ENCODE measurements at places on chromosomes 4 and X.

- DNase-seq = no peak
- H3K4me3 ChIP-seq = no peak overlapping the region
- H3K36me3 ChIP-seq = peaks cover 5% of the 10 kb centered on the region
These were observed 72.6 kb downstream of the SMARCA5 start for GRCh38 chr4:143586080-143586479.

- DNase-seq = no peak
- no peak overlapping the region for H3K4me3 ChIP-seq
- H3K27ac ChIP-seq = no peak overlapping the region
- no peaks in the 10 kb centered on the region for H3K36me3 ChIP-seq
- no peaks in the 10 kb centered on the region for H3K27me3 ChIP-seq
- no peaks in the 10 kb centered on the region for H3K4me1 ChIP-seq
These were observed 225.1 kb upstream of the CENPE start for GRCh38 chr4:103423261-103423660.

GRCh38 chr4:155678011-155678410, 11.4 kb downstream of the GUCY1A1 start:
- no peak overlapping the region for H3K4me3 ChIP-seq
- H3K36me3 ChIP-seq = no peaks in the 10 kb centered on the region
- no peaks in the 10 kb centered on the region for H3K4me1 ChIP-seq
- H3K27me3 ChIP-seq = peaks cover 11% of the 10 kb centered on the region
- H3K27ac ChIP-seq = no peak overlapping the region
- DNase-seq = no peak

- H3K27ac ChIP-seq = no peak overlapping the region
- no peaks in the 10 kb centered on the region for H3K4me1 ChIP-seq
- H3K27me3 ChIP-seq = no peaks in the 10 kb centered on the region
- no peak for DNase-seq
These were observed 226.0 kb downstream of the DKK2 start for GRCh38 chr4:106810122-106810521.

DNA sequence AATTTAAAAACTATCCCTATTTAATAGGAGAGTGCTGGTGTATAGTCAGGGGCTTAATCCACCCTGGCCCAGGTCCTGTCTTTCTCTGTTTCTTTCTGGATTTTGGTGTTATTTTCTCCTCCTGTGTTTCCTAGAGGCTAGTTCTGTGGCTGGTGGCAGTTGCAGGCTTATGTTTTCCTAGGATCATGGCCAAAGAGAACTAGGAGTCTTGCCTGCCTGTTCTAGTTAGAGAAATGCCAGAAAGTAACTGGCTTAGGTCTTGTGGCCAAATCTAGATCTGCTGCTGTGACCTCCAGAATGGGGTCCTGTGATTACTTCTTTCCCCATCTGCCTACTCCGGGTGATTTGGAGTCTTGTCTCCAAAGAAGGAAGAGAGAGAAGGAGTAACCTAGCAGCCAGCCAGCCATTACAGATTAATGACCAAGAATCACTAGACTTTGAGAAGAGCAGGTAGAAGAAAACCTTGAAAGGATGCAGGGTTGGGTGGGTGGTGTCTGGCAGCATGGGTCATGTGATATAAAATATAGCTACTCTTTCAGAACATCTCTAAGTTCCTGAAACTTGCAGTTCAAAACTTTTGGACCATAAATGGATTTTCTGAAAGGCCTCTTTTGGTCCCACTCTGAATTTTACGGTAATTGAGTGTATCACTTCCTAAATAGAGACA, 117.9 kb downstream of the STIM2 start:
- H3K27ac ChIP-seq = no peak overlapping the region
- DNase-seq = no peak
- H3K36me3 ChIP-seq = peaks cover 8% of the 10 kb centered on the region

DNA sequence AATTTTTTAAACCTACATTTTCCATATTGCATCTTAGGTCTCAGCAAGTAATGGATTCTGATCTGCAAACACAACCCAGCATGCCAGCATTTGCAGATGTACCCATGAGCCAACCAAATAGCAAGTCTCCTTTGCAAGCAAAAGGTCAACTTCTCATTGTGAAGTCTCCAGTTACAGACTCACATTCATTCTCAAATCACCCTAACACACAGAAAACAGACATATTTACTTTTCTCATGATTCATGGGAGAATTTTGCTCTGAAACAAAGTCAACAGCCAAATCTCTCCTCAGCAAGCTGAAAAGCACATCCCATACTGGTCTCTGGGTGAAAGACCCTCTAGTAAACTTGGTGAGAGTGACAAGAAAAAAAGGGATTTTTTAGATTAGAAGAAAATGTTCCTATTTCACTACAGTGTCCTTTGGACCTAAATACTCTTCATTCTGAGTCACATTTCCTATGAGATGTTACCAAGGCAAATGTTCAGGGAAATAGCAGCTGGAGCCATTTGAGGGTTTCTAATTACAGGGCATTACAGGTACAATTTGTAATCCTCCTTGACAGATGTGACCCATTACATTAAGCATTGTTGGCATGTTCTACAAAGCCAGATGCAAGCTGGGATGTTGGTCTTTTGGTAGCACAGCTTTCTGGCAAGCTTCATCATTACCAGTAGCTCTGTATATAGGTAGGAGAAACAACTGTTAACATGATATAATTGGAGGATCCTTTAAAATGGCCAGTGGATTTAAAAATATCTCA, 383.3 kb downstream of the SMARCA1 start:
- no peaks in the 10 kb centered on the region for H3K27me3 ChIP-seq
- no peak overlapping the region for H3K27ac ChIP-seq
- no peaks in the 10 kb centered on the region for H3K36me3 ChIP-seq
- no peak for DNase-seq
- no peak overlapping the region for H3K4me3 ChIP-seq
- no peaks in the 10 kb centered on the region for H3K4me1 ChIP-seq

GRCh38 chr4:53490161-53490956, 100.9 kb downstream of the LNX1 start:
- H3K27ac ChIP-seq = no peak overlapping the region
- no peaks in the 10 kb centered on the region for H3K4me1 ChIP-seq
- no peak for DNase-seq
- no peak overlapping the region for H3K4me3 ChIP-seq
- no peaks in the 10 kb centered on the region for H3K36me3 ChIP-seq

DNA sequence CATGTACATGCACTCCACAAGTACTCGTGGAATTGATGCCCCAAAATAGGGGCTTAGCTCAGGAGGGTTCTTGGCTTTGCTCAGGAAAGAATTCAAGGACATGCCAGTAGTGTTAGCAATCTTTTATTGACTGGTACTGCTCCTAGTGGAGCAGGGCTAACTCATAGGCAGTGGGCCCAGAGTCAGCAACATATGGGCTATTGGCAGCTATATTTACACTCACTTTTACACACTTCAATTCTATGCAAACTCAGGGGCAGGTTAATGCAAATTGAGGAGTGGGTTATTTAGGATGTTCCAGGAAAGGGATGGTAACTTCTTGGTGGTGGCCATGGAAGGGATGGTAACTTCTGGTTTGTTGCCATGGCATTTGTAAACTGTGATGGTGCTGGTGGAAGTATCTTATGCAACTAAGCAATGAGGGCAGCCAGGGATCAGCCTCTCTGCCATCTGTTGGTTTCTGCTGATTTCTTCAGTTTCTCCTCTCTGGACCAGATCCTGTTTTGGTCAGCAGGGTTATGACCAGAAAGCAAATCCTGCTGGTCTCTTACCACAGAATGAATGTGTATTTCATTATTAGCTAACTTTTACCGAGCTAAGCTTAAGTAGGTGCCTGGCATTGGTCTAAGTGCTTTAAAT, 69.2 kb upstream of the FAT1 start:
- H3K36me3 ChIP-seq = no peaks in the 10 kb centered on the region
- H3K27me3 ChIP-seq = no peaks in the 10 kb centered on the region
- no peak for DNase-seq
- H3K27ac ChIP-seq = no peak overlapping the region

DNA sequence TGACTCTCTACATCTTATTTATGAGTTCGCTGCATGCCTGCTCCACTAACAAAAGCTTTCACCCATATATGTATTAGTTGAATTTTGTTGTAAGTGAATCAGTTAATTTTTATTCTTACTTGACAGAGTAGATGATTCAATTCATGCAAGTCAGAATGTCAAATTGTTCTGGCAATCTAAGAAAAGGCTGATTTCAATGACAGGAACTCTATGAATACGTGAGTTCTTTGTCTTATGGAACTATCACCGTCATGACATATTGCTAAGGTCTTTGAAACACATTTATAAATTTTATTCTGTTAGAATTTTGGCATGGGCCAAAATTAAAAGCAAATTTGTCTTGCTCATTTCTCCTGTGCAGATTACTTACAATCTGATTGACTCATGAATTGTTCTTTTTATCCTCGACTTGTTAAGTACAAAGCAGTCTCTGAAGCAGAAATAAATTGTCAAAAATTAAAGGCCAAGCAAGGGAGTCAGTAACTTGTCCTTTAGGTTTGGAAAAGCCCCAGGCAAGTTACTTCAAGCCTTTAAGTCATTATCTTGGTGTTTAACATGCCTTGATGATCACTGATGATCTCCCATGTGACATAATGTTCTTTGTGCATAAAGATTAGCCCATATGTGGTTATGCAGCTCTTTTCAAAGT, 89.0 kb upstream of the GC start:
- H3K4me3 ChIP-seq = no peak overlapping the region
- H3K36me3 ChIP-seq = no peaks in the 10 kb centered on the region
- H3K27ac ChIP-seq = no peak overlapping the region
- H3K27me3 ChIP-seq = no peaks in the 10 kb centered on the region
- H3K4me1 ChIP-seq = no peaks in the 10 kb centered on the region

DNA sequence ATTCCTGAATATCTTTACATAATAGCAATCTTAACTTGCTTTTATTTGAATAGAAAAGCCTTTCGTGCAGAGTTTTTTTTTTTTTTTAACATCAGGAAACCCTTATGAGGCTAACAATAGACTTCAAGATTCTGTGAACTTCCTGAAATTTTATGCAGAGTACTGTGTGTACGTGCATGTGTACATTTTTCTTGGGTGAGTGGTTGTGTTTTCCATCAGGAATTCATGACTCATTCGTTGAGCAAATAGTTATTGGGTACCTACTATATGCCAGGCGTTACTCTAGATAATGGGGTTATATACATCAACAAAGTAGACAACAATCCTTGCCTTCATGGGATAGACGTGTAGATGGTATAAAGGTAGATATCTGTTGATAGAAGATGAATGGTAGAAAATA, 59.1 kb downstream of the MRPL1 start:
- no peak overlapping the region for H3K4me3 ChIP-seq
- no peak for DNase-seq
- no peak overlapping the region for H3K27ac ChIP-seq
- peaks cover 43% of the 10 kb centered on the region for H3K36me3 ChIP-seq
- no peaks in the 10 kb centered on the region for H3K27me3 ChIP-seq

DNA sequence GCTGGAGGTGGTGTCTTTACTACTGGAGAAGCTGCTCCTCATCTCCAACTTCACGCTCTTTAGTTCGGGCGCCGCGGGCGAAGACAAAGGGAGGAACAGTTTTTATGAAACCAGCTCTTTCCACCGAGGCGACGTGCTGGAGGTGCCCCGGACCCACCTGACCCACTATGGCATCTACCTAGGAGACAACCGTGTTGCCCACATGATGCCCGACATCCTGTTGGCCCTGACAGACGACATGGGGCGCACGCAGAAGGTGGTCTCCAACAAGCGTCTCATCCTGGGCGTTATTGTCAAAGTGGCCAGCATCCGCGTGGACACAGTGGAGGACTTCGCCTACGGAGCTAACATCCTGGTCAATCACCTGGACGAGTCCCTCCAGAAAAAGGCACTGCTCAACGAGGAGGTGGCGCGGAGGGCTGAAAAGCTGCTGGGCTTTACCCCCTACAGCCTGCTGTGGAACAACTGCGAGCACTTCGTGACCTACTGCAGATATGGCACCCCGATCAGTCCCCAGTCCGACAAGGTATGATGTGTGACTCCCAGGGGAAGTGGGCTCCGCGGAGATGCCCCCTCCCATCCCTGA, 634 bp downstream of the LRAT start:
- H3K36me3 ChIP-seq = no peaks in the 10 kb centered on the region
- peaks cover 13% of the 10 kb centered on the region for H3K4me1 ChIP-seq
- no peak overlapping the region for H3K27ac ChIP-seq
- no peak for DNase-seq
- H3K27me3 ChIP-seq = peaks cover 60% of the 10 kb centered on the region
- H3K4me3 ChIP-seq = peak overlapping the region; percentile 77

GRCh38 chrX:64739792-64740378, 236.4 kb downstream of the ZC4H2 start:
- H3K27ac ChIP-seq = no peak overlapping the region
- DNase-seq = no peak
- H3K4me1 ChIP-seq = no peaks in the 10 kb centered on the region
- no peaks in the 10 kb centered on the region for H3K27me3 ChIP-seq

GRCh38 chrX:54223581-54223980, 40.5 kb upstream of the FAM120C start:
- H3K27me3 ChIP-seq = no peaks in the 10 kb centered on the region
- no peak overlapping the region for H3K27ac ChIP-seq
- DNase-seq = no peak
- no peak overlapping the region for H3K4me3 ChIP-seq
- no peaks in the 10 kb centered on the region for H3K36me3 ChIP-seq

DNA sequence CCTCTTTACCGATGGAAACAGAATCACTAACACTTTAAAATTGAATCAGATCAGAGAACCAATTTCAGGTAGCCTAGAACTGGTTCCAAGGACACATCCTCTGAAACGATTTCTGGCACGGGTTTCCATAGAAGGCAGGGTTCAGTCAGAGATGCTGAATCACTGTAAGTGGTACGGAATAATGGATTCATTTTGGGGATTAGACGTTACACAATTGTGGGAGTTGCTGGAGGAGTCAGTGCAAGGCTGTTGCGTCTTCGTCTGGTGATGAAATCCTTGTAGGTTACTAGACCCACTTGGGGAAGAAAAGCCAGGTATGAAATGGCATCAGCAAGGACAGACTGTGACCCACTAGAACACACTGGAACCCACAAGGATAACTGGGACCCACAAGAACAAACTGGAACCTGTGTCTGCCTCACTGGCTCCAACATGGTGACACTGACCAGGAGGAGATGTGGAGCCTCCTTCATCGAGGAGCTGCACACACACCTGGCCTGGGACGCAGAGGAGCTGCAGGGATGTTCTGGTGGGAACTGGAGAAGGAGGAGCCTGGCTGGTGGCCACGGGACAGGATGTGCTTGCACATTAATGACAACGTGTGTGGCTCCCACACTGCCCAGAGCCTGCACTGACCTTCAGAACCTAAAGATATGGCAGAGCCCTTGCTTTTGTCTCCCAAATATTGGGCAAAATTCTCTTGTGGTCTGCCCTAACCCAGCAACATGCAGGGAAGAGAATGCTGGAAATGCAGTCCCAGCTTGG, 105.1 kb downstream of the TRAPPC11 start:
- peaks cover 9% of the 10 kb centered on the region for H3K27me3 ChIP-seq
- H3K4me1 ChIP-seq = peaks cover 3% of the 10 kb centered on the region
- no peaks in the 10 kb centered on the region for H3K36me3 ChIP-seq
- no peak for DNase-seq
- no peak overlapping the region for H3K4me3 ChIP-seq
